ENCODE measurements at places on chromosomes 6 and 20.

GRCh38 chr6:131958542-131959470 lies 7.6 kb upstream of the CCN2 start:
- DNase-seq: no peak

- no peak for DNase-seq
Measured at GRCh38 chr20:48716086-48716485, 111.7 kb downstream of the PREX1 start.

DNA sequence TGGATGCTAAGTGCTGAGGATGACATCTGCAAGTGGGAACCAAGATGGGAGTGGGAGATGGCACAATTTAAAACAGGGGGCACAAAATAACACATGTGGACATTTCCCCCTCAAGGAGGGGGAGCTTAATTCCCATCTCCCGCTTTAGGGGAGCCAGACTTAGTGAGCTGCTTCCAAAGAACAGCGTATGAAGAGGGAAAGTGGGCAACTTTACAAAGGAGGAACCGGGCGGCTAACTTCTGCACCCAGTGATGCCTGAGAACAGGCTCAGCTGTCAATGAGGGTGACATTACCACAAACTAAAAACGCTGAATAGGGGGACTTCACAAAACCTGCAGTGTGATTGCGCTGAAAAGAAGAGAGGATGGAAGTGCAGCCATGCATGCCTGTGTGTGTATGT lies 95.5 kb upstream of the NXT1 start:
- DNase-seq: no peak

DNA sequence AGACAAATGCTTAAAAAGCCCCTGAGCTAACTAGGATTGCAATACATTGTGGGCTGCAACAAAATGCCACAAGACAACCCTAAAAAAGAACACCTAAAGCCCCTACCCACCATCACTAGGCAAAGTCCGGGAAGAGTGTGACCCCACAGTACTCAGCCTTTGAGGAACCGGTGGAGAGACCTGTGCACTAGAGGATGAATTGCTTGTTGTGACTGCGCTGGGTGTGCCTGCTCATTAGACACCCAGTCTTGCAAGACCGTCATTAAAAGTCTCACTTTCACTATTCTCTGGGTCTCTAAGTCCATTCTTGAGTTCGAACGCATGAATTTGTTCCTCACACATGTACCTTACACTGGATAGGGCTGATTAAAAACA lies 88.7 kb downstream of the JPH2 start:
- no peak for DNase-seq

- no peak for DNase-seq
Measured at GRCh38 chr6:42569102-42570028, 5.5 kb downstream of the UBR2 start.

GRCh38 chr20:21663465-21663864 lies 42.0 kb upstream of the PAX1 start:
- no peak for DNase-seq

DNA sequence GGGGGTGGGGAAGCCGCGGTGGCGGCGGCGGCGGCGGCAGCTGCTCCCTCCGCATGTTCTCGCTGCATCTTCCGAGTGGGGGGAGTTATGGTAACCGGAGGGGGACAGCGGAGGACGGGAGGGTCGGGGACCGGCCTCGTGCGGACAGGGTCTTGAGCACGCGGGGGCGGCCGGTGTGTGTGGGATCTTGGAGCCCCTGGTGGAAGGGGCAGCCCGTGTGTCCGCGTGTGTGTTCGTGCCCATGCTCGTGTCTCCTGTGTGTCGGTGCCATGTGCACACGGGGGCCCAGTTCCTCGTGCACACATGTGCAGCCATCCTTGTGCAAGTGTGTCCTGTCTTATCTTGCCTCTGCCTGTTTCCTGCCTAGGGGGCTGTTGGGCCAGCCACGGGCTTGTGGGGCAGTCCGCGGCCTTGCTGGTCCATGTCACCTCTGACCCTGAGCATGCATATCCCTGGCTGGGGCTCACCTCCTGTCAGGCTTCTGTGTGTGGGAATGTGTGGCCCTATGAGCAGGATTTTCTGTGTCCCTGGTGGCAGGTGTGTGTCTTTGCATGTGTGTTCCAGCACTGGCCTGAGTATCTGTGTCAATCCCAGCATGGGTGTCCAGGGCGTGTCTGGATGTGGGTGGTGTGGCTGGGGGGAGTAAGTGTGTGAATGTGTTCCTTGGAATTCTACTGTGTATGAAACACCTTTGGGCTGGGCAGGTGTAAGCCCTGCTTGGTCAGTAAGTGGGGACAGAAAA lies 8.5 kb downstream of the SYNGAP1 start:
- no peak for DNase-seq

- no peak for DNase-seq
Measured at GRCh38 chr20:25865715-25866656, 169.3 kb upstream of the ZNF337 start.

- no peak for DNase-seq
Measured at GRCh38 chr6:158519300-158519699, 40.6 kb upstream of the TMEM181 start.

- DNase-seq: no peak
Measured at GRCh38 chr6:57262488-57262887, 40.4 kb upstream of the RAB23 start.

DNA sequence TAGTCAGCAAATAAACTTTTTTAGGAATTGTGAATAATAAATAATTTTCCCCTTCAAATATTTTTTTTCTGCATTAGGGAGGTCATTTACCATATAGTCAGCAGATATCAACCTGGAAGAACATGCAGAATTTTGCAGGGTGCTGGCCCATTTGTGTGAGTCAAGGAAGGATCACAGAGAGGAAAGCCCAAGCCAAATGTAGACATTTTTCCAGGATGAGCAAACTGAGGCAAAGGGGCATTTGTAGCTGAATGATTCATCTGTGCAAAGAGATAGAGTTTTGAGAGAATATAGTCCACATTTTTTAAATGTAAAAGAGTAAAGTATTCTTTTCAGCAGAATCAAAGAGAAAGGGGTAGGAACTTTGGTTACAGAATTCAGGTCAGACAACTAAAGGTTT lies 555.5 kb upstream of the MARCKS start:
- no peak for DNase-seq

GRCh38 chr6:108736002-108736361 lies 112.2 kb upstream of the ARMC2 start:
- no peak for DNase-seq

DNA sequence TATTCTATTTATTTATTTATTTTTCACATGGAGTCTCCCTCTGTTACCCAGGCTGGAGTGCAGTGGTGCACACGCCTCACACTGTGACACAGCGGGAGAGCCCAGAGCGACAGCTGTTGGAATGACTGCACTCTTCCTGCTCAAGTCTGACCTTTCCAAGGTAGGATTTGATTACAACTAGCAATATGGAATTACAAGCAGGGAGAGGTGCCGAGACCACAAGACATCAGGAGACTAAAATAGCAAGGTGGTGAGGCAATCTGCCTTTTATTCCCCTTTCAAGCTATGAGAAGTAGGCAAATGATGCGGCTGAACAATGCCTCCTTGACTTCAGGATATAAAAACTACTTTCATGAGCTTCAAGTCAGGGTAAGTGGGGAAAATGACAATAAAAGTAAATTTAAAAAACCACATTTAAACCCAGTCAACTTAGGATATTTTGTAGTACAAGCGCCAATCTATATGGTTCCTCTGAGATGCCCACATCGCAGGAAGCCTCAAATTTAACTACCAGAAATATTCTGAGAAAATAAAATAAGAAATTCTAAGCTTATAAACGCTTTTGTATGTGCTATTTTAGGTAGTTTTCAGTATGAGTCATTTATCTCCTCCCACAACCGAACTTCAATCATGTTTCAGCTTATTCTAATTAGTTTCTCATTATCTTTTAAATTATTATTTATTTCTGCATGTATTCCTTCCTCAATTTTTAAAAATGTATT lies 146.9 kb upstream of the SGK1 start:
- DNase-seq: no peak

DNA sequence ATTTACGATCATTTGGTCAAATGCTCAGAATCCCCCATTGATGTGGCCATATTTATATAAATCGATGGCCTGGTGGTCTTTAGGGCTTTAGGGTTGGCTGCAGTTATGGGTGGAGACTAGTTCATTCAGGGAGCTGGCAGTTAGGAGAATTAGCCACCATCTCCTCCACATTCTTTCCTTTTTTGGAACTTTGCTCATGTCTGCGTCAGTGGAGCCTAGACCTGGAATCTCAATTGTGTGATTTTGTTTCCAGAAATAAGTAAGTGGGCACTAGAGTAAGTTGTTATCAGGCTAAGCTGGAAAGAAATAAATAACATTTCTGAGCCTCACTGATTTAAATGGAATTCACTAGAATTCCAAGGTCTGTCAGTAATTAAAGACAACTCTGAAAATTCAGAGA lies 29.0 kb upstream of the ELOVL5 start:
- no peak for DNase-seq

- no peak for DNase-seq
Measured at GRCh38 chr20:63831646-63831992, 555 bp upstream of the ZBTB46 start.

DNA sequence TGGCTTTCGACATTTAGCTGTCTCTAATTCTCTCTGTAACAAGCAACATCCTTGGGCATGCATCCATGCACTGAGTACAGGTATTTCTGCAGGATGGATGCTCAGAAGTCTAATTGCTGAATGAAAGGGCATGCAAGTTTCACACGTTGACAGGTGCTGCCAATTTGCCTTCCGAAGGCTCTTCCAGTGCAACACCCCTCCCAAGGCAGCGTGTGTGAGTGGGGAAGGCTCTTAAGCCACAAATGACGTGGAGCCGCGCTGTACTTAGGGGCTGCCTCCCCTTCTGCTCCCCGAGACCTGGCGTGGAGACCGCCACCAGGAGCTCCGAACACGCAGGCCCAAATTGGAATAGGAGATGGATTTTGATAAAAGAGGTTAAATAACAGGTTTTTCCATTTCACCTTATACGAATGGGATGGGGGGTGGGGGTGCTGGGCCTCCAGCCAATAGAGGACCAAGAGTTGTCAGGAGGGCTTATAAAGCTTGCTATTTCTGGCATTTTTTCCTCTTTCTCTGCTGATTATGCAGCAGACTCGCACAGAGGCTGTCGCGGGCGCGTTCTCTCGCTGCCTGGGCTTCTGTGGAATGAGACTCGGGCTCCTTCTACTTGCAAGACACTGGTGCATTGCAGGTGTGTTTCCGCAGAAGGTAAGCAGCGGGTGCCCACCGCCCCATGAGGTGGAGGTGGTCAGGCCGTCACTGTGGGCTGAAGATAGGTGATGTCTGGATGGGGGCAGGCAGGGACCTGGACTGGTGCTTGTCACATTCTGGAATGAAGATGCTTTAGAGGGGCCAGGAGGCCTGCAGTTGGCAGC lies 30.9 kb downstream of the TOX2 start:
- no peak for DNase-seq

DNA sequence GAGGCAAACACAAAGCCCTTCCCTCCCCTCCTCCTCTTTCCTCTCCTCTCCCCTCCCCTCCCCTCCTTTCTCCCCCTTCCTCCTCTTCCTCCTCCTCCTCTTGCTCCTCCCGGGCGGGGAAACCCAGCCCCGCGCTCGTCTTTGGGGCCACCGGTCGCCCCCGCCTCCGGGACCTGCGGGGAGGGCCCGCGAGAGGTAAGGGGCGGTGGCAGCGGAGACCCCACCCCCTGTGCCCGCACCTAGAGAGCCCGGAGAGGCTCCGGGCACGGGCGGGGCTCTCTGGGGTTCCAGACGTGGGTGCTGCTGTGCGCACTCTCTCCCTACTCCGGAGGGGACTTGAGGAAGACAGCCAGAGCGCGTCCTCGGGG lies at the start of gene RIN2:
Gene RIN2 (plus strand): TSS at position 126 of the 368 bp plus-strand sequence. CDS start 131,344 bp downstream, outside the sequence.
- DNase-seq: no peak

DNA sequence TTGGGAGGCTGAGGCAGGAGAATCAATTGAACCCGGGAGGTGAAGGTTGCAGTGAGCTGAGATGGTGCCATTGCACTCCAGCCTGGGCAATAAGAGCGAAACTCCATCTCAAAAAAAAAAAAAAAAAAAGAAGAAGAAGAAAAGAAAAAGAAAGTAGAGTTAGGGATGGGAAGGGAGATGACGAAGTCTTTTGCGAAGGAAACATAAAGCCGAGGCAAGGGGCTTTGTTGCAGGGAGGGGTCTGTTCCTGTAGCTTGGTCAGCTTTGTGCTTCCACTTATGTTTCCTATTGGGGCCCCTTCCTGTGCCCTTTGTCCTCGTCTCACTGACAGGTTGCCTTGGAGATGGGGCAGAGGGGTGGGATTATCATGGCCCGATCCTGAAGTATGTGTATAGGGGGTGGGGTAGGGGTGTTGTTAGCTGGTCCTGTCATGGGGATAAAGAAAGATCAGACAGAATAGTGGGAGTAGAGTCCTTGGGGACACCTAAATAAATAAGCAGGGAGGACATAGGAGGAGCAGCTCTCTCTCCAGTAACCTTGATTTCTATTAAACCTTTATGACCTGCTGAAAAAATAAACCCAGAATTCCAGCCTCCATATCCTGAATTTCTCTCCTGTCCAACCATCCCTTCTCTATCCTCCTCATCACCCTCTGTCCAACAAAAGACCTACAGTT lies 1.1 kb upstream of the CLIC1 start:
- no peak for DNase-seq

GRCh38 chr6:10389739-10390494 lies 25.0 kb downstream of the TFAP2A start:
- no peak for DNase-seq

DNA sequence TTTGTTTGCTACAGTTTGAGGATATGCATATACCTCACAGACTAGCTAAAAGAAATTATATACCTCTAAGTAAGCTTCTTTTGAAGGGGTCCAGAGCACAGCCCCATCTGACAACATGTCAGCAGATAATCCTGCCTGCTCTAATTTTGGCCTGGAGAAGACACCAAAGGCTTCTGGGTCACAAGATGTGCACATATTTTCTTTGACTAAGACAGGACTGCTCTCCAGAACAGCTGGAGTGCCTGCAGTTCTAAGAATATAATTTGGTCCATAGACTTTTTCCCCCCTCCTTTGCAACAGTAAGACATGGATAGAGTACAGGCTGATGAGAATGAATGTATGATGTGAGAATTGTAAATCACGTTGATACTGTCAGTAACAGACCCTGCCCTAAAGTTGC lies 107.9 kb upstream of the KCNK16 start:
- DNase-seq: no peak

- no peak for DNase-seq
Measured at GRCh38 chr6:94074764-94075163, 655.4 kb upstream of the EPHA7 start.

GRCh38 chr6:137875606-137876005 lies 8.5 kb downstream of the TNFAIP3 start:
- no peak for DNase-seq

DNA sequence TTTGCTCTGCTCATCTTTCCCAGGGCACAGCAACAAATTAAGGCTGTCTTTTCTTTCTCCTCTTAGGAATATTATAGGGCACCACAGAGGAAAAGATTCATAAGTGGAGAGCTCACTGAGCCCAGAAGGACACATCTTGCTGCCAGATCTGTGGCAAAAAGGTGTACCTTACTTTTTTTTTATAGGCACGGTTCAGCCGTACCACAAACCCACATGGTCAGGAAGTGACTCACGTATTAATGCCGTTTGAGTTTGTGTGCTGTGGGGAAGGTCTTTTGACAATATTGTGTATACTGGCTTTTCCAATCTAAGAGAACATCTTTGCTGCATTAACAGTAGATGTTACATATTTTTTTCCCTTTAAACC lies 28.4 kb downstream of the PAQR8 start:
- peak; percentile 31 for DNase-seq

Data from activated CD8-positive, alpha-beta memory T cell treated with anti-CD3 and anti-CD28 coated beads for 4 hours (primary cell).